ENCODE measurements at places on chromosomes 16 and 17.
A peak's percentile ranks its signal among the peaks of the same experiment; 100 is the strongest.

DNA sequence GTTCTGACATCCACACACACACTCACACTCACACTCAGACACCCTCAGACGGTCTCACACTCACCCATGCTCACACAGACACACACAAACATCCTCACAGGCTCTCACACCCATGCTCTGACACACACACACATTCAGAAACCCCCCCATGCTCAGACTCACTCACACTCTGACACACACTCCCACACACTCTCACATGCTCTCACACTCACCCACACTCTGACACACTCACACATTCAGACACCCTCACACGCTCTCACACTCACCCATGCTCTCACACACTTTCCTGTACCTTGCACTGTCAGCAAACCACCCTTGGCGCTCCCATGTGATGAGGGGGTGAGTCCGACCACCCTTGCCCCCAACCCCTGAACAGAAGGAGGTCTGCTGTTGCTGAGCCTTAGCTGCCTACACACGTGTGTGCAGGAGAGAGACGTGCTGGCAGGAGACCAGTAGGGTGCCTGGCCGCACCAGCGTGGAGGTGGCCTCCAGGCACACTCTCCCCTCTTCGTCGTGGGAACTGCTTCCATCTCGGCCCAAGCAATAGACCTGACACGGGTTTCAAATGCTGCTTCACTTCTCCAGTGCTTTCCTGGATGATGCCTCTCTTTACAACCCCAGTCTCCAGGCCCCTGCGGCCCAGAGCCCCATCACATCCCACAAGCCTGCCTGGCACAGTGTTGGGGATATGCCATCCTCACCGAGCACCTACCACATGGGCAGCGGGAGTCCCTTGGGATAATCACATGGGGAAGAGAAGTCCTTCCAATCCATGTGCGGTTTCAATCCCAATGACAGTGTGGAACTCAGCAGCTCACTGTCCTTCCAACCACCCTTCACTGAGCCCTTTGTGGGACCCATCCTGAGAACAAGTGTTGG is 267.8 kb upstream of the FOXF1 start:
- no peak for DNase-seq

DNA sequence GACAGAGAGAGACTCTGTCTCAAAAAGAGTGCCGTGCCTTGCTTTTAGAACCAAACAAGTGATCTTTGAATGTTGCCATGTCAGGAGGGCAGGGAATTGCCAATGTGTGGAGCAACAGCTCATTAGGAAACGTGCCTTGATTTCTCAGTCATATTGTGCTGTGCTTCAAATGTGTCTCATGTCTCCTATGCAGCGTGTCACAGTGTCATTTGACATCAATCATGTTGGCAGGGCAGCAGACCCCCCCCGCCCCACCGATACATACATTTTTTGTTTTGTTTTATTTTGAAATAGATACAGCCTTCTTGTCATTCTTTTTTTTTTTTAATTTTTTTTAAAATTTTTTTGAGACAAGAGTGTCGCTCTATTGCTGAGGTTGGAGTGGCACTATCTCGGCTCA is 22.1 kb downstream of the MRC2 start:
- no peak for DNase-seq

DNA sequence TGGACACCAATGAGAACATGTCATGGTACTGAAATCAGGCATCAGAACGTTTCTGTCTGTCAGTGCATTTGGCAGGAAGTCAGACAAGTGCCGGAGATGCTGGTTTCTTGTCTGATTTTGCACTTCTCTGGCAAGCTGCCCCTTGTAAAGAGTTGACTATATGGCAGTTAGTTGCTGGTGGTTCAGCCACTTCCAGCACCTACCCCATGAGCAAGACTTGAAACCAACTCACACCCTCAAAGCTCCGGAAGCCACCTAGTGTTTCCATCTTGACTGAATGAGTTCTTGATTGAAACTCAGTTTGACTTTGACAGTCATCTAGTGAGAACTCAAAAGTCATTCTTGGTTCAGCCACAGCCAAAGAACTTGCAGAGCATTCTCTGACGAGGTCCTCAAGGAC is 225.1 kb downstream of the SPECC1 start:
- DNase-seq, result peak; percentile 41

- DNase-seq, result no peak
Observed at GRCh38 chr17:69232650-69233049, 4.0 kb upstream of the ABCA10 start.

DNA sequence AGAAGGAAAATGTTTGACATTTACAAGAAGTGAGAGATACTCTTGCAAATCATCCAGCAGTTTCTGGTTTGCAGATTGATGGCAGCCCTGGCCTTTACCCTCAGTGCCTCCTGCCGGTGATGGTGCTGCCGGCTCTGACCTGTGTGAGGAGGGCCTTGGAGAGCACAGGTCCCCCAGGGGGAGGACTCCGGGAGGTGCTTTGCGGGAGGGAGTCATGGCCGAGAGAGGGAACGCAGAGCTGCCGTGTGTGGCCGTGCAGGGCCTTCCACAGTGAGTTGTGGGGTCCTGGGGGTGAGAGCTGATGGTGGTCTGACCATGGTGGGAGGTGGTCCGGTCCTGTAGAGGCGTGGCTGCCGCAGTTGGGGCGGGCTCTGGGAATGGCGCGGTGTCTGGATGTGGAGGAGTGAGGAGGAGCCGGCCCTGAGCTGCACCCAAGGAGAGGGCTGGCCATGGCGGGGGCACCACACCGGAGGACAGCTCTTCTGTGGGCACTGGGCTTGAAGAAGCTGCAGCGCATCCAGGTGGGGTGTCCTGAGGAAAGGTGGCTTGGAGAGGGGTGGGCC is 28.0 kb upstream of the ZNF750 start:
- DNase-seq, result no peak

DNA sequence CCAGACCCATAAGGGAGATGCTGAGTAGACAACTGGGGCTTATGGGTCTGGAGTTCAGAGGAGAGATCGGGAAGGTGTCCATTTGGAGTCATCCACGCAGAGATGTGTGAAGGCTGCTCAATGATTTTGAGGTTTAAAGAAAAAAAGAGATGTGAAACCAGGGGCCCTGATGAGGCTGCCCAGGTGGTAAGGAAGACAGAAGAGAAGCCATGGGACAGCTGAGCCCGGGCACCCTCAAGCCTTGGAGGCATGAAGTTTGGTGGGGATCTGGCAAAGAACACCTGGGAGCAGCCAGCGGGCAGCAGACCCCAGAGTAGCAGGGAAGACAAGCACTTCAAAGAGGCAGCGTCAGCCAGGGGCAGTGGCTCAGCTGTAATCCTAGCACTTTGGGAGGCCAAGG is 20.8 kb upstream of the MYO15B start:
- no peak for DNase-seq

Measured in T-helper 2 cell (primary cell).